ENCODE measurements at places on chromosomes 3 and 15.
A peak's percentile ranks its signal among the peaks of the same experiment; 100 is the strongest.

GRCh38 chr15:23055316-23055715 lies 15.9 kb upstream of the TUBGCP5 start:
- DNase-seq = no peak

- DNase-seq = no peak
These were observed 442.8 kb downstream of the FGF12 start for GRCh38 chr3:192284443-192285072.

GRCh38 chr3:84318273-84318809 lies 640.4 kb upstream of the CADM2 start:
- DNase-seq = no peak

- peak; percentile 78 for DNase-seq
These were observed 114.4 kb downstream of the ATG7 start for GRCh38 chr3:11386465-11387113.

DNA sequence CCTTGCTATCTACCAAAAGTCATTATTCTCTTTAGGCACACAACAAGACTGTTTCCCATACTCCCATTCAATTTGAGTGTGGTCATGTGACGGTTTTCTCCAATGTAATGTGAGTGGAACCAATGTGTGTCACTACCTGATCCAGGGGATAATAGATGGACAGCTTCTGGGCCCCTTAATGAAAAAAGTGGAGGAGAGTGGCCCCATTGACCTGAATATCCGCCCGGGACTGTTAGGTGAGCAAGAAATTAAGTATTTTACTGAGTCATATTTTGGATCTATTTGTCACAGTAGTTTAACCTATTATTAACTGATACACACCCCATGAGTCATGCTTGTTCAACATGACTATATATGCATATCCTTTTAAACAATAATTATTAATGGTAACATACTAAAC lies 15.1 kb upstream of the ARID3B start:
- DNase-seq = no peak

GRCh38 chr3:30602946-30603345 lies 3.5 kb upstream of the TGFBR2 start:
- DNase-seq = no peak

GRCh38 chr3:99542767-99543518 lies 95.5 kb upstream of the COL8A1 start:
- no peak for DNase-seq

DNA sequence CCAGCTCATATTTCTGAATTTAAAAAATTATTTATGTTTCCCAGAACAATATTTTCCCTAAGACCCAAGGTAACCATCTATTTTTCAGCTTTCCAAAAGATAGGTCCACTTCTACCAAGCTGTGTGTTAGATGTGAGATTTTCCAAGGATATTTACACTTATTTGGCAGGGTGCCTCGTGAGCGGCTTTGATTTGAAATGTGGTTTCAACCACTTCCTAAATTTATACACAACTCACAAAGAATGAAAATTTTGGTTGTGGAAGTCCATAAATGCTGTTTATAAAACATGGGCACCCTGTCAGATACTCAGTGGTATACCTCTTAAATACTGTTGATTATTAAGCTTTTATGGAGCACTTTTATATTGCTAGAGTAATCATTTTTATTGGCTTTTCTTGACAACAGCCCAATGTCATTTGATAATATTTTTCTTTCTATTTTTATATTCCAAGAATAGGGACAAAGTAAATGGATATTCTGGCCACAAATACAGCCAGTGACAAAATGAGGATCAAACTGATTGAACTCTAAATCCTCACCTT lies 57.6 kb downstream of the GAP43 start:
- no peak for DNase-seq

- DNase-seq = no peak
These were observed 488.3 kb upstream of the GOLIM4 start for GRCh38 chr3:168583977-168584376.

- no peak for DNase-seq
These were observed 542 bp downstream of the GABRA5 start for GRCh38 chr15:26867200-26868007.

- DNase-seq = no peak
These were observed 69.5 kb downstream of the CACNA2D2 start for GRCh38 chr3:50433954-50434353.

DNA sequence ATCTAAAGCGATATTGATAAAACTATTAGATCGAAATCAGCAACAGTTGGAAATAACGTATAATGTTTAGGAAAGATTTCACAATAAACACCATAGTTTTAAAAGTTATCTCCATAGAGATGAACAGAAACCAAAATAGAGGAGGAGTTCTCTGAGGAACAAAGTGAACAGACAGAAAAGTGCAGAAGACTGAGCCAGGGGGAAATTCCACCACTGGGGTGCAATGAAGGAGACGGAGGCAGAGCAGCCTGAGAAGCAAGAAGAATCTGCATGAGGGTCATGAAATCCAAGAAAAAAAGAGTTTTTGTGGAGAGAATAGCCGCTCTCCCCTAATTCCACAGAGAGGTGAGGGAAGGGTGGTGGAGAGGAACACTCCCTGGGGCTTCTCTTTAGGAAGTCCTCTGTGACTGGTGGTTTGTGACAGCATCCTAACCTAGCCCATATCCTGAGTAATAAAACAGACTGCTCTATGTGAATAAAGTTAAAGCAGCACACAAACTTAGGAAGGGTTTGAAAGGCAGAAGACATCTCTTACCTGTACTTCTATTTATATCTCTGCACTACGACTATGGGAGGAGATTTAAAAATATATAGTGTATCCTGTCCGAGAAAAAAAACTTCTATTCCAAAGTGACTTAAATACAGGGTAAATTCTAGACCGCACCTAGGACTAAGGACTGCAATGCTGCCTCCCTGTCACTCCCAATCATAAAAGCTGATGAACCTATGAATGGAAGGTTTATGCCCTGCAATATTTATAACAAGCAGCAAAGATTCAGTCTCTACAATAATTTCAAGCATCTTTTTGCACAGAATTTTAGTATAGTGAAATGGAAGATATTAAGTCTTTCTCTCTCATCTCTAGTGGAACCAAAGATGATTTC lies 22.9 kb downstream of the ATP8B4 start:
- no peak for DNase-seq

DNA sequence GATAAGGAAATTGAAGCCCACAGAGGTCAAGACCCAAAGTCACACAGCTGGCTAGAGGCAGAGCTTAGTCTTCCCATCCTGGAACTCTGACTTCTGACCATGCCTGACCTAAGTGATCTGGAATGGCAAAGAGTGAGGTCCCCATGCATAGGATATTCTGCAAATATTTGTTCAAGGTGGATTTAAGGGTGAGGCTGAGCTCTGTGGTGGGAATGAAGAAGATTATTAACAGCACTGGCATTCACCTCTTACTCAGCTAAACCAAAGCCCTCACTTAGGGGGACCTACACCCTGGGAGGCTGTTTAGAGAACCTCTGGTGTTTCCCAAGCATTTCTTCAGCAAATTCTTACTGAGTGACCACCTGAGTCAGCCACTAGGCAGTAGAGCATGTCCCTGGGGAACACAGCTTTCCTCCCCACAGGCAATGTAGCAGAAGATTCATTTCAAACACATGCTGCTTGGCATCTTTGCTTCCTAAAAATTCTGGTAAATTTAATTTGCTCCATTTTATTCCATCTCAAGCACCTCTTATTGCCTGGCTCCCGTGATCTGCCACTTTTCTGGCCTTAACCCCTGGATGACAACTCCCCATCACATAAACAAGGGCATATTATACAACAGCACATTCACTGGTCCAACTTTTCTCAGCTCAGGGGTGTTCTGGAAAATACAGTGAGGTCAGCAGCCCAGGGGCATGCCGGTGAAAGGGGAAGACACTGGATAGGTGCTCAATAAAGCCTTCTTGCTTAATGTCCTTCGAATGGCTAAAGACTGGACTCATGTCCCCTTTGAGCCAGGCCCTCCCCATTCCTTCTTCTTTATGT lies 176.0 kb downstream of the ABHD5 start:
- no peak for DNase-seq

DNA sequence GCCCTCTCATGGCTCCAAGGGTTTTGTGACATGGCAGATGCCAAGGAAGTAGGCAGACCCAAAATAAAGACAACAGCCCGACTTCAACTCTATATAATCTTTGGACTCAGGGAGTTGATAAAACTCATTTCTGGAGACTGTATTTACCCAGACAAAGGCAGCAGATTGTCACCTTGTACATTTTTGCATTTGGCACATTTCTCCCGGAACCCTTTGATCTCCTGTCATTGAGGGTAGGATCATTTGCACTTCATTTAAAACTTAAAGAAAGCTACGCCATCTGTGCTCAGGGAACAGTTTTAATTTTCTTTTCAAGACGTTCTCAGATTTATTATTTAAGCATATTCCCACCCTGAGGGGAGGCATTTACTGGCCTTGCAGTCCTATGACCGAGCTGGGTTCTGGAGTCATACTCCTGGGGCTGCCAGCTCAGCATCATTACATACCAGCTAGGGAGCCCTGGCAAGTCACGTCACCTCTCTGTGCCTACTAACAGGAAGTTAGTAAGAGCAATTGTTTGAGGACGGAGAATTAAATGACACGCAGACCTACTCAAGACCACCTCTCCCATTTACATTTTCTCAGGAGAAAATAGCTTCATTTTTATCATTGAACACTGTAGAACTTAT lies 5.9 kb downstream of the CDCP1 start:
- no peak for DNase-seq

Measured in tongue (tissue), 3 donors.